Cardiac septum (tissue), 1 donor: ENCODE measurements at places on chromosomes 2 and 18.

GRCh38 chr2:171762879-171763573 lies 75.8 kb downstream of the DYNC1I2 start:
- DNase-seq, result no peak

- no peak for DNase-seq
Measured at GRCh38 chr2:12020833-12021469, 274.5 kb downstream of the LPIN1 start.

GRCh38 chr2:2762166-2762908 lies 431.3 kb upstream of the MYT1L start:
- DNase-seq, result no peak

GRCh38 chr18:74546751-74547530 lies 12.6 kb downstream of the CNDP1 start:
- DNase-seq, result no peak

DNA sequence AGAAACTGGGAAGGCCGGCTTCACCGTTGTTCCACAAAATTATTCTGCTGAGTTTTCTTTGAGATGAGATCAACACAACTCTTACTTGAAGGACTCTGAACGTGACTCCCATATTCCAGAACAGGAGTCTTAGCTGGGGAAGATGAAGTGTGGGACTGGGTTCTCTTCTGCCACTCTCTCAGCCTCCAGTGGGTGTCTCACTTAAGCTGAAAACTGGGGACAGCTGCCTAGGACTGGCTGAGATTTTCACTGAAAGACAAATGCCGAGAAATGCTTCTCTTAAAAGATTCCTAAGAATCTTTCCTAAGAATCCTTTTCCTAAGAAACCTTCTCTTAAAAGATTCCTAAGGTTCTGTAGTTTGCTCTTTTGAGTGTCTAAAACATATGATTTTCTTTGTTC lies 156.6 kb upstream of the LHCGR start:
- DNase-seq, result no peak

DNA sequence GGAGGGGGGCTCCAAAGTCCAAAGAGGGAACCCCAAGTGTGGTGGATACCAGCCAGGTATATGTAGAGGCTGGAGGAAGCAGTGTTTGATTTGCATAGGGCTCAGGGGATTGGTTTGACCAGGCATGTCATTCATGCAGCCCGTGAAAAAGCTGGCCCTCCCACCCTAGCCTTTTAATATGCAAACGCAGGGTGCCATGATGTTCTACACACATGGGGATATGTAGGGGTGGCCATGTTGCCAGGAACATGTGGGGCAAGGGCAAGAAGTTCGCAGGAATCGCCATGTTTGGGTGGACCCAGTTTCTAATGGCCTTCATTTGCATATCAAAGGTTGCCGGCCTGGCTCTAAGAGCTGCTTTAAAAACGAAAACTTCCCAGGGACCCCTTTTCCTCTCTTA lies 33.6 kb downstream of the B3GNT7 start:
- no peak for DNase-seq

DNA sequence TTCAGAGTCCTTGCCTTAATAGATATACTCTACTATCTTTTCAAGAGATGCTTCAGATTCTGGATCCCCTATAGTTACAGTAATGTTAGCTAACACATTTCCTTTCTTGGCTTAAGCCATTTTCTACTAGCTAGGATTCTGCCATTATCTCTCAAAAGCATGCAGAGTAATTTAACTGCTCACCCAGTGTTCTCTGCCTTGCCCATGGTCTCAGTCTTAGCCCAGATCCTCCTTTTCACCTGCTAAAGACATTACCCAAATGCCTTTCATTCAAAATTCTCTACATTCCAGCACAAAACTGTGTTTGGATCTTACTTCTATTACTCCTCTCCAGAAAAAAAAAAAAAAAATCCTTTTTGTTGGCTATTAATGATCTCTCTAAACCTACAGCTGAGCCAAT lies 474.2 kb upstream of the LRRTM1 start:
- no peak for DNase-seq

DNA sequence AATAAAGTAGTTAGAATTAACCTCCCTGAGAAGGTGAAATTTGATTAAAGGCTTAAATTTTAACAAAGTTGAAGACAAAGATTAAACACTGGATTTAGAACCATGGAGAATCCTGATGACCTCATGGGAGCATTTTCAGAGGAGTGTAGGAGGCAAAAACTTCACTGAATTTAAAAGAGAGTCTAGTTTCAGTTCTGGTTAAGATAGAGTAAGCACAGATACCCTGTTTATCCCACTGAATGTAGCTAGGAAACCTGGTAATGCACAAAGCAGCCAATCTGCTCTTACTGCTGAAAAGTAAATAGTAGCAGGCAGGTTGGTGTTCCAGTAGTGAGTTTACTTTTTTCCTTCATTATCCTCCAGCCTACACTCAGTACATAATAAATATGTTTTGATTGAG lies 654.9 kb upstream of the SYT4 start:
- DNase-seq, result no peak

DNA sequence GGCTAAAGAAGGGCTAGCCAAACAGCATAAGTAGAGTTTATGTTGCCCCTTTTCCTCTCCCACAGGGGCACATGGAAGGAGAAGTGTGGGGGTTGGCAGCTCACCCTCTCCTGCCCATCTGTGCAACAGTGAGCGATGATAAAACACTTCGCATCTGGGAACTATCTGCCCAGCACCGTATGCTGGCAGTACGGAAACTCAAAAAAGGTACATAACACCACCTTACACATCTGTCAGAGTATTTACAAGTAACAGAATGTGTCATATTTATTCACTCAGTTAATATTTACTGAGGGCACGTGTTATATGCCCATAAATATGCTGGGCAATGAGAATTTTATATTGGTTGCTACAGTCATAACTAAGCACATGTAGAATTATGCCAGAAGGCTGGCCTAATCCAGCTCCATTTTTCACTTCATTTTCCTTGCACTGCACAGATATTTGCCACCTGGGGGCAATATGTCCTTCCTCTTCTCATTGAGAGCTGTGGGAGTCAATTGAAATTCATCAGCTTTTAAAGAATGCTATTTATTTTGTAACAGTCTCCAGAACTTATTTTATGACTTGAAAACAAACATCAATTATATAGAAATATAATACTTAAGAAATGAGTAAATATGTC lies 150.6 kb downstream of the RTN4 start:
- no peak for DNase-seq

- no peak for DNase-seq
Measured at GRCh38 chr2:118670838-118671237, 176.6 kb downstream of the EN1 start.

DNA sequence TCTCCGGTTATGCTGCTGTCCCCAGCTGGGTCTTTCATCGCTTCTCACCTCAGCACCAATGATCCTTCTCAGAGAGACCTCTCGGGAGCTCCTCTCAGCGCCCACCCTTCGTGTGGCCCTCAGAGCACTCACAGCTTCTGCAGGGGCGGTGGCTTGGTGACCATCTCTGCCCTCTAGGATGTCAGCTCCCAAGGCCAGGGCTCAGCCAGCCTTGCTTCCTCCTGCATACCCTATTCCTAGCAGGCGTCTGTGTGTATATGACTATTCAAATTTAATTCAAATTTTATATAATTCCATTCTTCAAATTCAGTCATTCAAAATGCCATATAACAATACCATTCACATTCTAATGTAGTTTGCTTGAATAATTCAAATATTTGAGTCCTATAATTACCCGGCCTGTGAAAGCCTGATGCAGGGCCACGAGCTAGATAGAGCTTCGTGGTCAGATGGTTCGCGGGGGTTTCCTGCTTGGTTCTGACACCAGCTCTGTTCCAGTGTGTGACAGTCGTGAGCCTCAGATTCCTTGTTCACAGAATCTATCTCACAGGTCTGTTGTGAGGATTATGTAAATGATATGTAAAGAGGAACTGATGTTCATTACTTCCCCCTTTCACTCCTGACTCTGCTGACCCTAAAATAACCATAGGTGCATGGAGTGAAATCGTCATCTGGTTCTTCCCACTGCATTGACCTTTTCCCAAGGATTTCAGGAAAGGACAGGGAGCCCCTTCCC lies 94.0 kb upstream of the CNGA3 start:
- DNase-seq, result no peak

- no peak for DNase-seq
Measured at GRCh38 chr2:8628866-8629209, 53.0 kb upstream of the ID2 start.

GRCh38 chr2:8566774-8567468 lies 114.9 kb upstream of the ID2 start:
- peak; percentile 51 for DNase-seq

- no peak for DNase-seq
Measured at GRCh38 chr2:5677133-5677532, 15.1 kb upstream of the SOX11 start.

DNA sequence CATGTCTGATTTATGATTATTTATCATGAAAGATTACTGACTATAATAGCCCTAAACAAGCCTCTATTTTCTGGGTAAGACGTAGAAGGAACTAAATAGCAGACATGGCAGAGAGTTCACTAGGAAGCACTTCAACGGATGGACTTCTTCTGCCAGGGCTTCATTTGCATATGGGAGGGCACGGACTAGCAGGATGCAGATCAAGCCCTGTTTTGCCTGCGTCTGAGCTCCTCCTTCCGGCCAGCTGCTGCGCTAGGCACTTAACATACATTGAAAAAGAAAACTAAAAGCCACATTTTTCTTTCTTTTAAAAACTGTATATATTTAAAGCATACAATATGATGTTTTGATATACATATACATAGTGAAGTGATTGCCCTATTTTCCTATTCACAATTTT lies 340.0 kb upstream of the MEX3C start:
- DNase-seq, result no peak

DNA sequence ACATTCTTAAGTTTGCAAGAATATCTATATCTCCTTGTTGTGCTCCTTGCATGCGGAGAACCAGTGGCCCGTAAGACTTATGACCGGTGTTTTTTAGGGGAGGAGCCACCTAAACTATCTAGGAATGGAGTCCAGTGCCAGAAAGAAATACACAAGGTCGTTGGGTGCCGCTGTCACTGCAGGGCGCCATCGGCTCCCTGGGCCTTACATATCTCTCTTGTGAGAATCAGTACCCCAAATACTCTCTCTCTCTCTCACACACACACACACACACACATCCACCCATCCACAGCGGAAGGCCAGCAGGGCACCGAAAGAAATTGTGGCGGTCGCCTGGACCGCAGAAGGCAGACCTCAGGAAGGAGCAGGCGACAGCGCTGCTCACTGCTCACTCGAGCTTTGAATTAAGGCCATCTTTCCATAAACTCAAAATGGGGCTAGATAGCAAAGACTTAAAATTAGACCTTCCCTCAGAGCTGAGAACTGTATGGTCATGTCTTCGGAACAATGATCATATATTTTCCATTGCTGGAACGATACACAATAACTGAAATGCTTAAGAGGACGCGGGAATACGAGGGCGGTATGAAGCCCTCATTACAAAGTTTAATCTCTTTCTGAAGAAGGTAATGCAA lies 10.4 kb downstream of the NR4A2 start:
- DNase-seq, result no peak

DNA sequence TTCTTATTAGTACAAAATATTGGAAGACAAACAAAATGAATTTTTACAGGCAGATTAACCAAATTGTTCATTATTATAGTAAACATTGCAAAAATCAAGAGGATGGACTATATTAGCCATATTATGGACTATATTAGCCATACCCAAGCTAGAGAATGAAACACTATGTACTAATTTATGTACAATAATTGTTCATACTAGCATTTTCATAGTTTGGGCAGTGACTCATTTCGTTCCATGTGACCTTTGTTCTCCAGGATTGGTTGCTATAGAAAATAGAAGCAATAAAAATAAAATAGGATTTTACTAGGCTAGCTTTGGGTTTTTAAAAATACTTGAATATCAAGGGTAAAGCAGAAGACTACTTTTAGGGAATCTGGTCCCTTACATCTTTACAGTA lies 176.8 kb downstream of the ZEB2 start:
- no peak for DNase-seq

DNA sequence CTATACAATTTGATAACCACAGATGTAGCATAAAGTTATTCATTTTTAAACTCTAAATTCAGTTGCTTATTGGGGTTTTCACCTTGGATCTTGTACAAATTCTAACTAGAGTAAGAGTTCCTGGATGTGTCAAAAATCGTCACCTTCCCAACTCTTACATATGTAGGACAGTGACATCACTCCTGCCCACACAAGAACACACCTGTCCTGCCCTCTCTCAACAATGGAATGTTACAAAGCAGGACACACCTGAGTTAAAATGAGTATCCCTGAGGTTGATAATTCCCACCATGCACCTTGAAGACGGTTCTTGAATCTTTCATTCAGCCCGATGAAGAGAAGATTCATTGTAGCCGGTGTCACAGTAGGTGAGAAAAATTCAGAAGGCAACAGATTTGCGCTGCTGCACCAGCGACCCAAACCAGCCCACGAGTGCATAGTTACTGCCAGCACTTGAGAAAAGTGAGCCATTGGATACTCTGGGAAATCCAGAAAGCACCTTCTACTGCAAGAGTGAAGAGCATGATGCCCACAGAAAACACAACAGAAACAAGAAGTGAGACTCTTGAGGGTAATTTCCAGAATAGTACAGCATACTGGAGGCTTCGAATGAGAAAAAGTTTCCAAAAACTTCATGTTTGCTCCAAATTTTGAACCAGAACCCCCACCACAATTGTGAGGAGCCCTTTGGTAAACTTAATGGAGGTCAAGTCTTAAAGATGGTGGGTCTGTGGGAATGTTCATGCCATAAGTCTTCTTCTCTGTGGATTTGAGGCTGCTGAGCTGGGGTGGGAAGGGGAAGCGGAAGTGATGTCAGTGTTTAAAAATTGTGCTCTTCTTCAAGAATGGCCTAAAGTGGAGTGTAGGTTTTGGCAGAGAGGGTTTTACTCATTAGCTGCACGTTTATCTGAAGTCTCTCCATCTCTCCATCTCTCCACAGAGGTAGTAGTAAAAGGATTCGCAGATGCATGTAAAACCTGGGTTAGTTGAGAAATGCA lies 34.7 kb upstream of the ADAM23 start:
- no peak for DNase-seq

GRCh38 chr18:44957025-44957424 lies 276.3 kb downstream of the SETBP1 start:
- DNase-seq, result no peak

DNA sequence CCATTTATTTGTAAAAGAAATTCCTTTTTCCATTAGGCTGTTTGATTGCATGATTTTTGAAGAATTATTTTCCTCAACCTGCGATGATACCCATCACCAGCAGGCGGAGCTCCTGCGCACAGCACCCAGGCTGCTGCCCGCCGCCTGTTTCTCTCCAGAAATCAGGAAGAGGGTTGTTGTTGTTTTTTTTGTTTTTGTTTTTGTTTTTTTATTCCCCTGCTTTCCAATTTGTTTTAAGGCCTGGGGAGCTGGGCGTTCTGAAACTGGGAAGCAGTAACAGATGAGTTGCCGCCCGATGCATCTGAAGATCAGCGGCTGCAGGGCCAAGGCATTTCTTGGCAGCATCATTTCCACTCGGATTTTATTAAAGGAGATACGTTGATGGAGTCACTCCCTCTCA lies 132.1 kb downstream of the MBP start:
- DNase-seq, result no peak

- no peak for DNase-seq
Measured at GRCh38 chr2:67463810-67464209, 66.7 kb downstream of the ETAA1 start.

- no peak for DNase-seq
Measured at GRCh38 chr2:177161741-177162460, 50.7 kb upstream of the HNRNPA3 start.
